H1 (cell line): ENCODE measurements at places on chromosomes 6 and 20. TPM values are rescaled to one million over a fixed set of nuclear protein-coding genes. Genes with fewer than 3 reads are reported as not detected.
A peak's percentile ranks its signal among the peaks of the same experiment; 100 is the strongest.

GRCh38 chr6:121657972-121658371 is 222.5 kb downstream of the GJA1 start:
- H3K36me3 ChIP-seq = no peaks in the 10 kb centered on the region
- peaks cover 1% of the 10 kb centered on the region for H3K27me3 ChIP-seq
- no peaks in the 10 kb centered on the region for H3K4me1 ChIP-seq
- H3K4me3 ChIP-seq = no peak overlapping the region
- no peak for DNase-seq

GRCh38 chr6:73857341-73857890 is 161.4 kb downstream of the CD109 start:
- no peaks in the 10 kb centered on the region for H3K36me3 ChIP-seq
- H3K27ac ChIP-seq = no peak overlapping the region
- no peaks in the 10 kb centered on the region for H3K27me3 ChIP-seq
- no peak overlapping the region for H3K4me3 ChIP-seq
- H3K4me1 ChIP-seq = no peaks in the 10 kb centered on the region
- DNase-seq = no peak

DNA sequence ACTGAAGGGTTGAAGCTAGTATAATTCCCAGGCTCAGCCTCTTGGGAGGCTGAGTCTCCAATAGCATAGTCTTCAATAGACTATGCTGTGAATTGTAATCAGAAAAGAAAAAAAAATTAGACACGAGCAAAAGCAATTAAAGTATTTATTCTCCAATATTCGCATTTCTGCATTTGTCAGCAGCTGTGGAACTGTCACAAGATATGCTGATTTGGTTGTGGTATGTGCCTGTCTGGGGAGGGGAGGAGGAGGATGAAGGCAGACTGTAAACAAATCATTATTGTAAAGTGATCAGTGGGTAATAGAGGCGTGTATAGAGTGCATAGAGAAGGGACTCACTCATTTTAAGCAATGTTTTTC is 10.1 kb upstream of the BICRAL start:
- H3K4me1 ChIP-seq = peaks cover 16% of the 10 kb centered on the region
- H3K36me3 ChIP-seq = no peaks in the 10 kb centered on the region
- H3K27me3 ChIP-seq = no peaks in the 10 kb centered on the region; the same call in 1 of the 2 replicates
- no peak overlapping the region for H3K27ac ChIP-seq
- no peak for DNase-seq

- DNase-seq = no peak
- peaks cover 6% of the 10 kb centered on the region for H3K4me1 ChIP-seq
- H3K27me3 ChIP-seq = no peaks in the 10 kb centered on the region
- H3K27ac ChIP-seq = no peak overlapping the region
- H3K36me3 ChIP-seq = no peaks in the 10 kb centered on the region
- H3K4me3 ChIP-seq = peak overlapping the region; percentile 63
These were observed 1.0 kb downstream of the HELZ2 start for GRCh38 chr20:63572788-63573646.

DNA sequence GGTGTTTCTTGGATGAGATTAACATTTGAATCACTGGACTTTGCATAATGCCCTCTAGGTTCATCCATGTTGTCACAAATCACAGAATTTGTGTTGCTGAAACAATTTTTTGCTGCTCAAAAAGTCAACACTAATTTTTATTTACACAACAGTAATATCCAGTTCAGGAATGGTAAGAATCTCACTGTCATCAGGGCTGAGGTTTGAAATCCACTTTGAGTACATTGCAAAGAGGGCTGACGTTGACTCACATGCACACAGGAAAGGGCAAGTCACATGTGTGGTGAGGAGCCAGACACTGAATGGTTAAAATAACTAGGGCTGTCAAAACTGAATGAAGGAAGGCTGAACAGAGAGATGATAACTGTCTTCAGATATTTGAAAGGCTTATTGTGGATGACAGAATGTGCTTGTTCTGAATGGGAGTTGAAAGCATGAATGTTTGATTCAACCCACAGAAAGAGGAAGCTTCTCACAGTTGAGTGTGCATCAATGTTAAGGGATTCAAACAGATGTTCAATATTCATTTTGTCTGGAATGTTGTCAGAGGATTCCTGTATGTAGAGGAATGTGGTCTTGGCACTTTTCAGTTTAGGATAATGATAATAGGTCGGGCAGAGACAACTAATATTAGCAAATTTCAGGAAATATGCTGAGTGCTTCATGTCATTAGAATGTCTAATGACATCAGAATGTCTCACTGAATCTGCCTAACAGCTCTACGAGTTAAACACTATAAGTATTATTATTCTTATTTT is 3.6 kb upstream of the ADGRG6 start:
- peaks cover 17% of the 10 kb centered on the region; the same call in 1 of the 2 replicates for H3K27me3 ChIP-seq
- no peaks in the 10 kb centered on the region for H3K36me3 ChIP-seq
- no peak for DNase-seq
- H3K27ac ChIP-seq = no peak overlapping the region
- peaks cover 4% of the 10 kb centered on the region for H3K4me1 ChIP-seq

DNA sequence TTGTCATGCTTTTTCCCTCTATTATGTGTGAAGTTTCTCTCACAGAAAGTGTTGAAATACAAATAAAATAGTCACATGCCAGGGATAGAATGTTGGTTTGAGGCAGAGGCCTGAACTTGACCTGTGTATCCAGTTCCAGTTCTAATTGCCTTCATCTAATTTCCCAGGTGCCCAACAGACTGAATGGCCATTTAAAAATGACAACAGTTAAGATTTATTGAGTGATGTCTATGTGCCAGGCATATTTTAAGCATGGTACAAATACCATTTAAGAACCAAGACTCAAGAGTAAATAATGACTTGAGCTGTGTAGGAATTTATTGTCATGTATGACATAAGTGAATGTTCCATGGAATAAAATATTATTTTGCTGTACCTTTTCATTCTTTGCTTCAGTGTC is 87.6 kb upstream of the EMILIN3 start:
- no peak overlapping the region for H3K27ac ChIP-seq
- no peak overlapping the region for H3K4me3 ChIP-seq
- no peaks in the 10 kb centered on the region for H3K27me3 ChIP-seq
- H3K4me1 ChIP-seq = no peaks in the 10 kb centered on the region
- DNase-seq = no peak
- peaks cover 70% of the 10 kb centered on the region for H3K36me3 ChIP-seq

GRCh38 chr20:34042262-34042661 is 48.6 kb downstream of the RALY start:
- H3K4me3 ChIP-seq = no peak overlapping the region
- no peak for DNase-seq
- no peak overlapping the region for H3K27ac ChIP-seq
- no peaks in the 10 kb centered on the region for H3K27me3 ChIP-seq
- no peaks in the 10 kb centered on the region for H3K36me3 ChIP-seq

Gene RSPH3
- total RNA-seq = 2.7 and 3.8 TPM in 2 replicates

DNA sequence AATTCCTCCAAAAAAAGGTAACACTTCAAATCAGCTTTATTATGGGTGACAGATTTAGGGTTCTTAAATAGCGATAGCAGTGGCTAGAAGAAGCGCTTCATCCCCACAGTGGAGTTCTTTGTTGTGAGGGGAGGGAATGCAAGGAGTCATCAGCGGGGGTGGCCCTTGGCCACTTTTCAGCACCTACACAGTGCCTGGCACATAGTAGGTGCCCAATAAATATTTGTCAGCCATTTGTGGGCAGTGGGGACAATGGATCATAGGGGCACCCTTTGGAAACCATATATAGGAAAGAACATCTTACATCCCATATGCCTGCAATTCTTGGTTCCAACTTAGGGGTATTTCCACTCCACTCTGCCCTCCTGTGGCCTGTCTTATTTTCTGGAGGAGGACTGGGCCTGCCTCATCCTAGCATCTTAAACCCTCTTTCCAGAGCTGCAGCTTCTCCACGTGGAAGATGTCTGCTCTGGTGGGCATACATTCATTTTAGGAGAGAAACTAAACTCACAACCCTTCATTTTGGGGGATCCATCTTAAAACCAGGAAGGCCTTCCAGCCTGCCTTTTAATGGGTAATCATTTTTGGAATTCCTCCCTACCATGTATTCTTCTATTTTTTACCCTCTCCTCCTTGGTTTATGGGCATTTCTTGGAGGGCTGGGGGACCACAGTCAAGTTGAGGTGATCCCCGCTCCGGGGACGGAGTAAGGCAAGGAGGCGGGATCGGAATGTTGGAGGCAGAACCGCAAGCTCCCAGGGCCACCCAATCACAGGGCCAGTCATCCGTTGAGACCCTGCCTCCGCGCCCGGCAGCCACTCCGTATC is 2.6 kb upstream of the GPSM3 start:
- no peaks in the 10 kb centered on the region for H3K27me3 ChIP-seq
- H3K4me3 ChIP-seq = peak overlapping the region; percentile 36; the same call in 1 of the 2 replicates
- H3K36me3 ChIP-seq = no peaks in the 10 kb centered on the region

DNA sequence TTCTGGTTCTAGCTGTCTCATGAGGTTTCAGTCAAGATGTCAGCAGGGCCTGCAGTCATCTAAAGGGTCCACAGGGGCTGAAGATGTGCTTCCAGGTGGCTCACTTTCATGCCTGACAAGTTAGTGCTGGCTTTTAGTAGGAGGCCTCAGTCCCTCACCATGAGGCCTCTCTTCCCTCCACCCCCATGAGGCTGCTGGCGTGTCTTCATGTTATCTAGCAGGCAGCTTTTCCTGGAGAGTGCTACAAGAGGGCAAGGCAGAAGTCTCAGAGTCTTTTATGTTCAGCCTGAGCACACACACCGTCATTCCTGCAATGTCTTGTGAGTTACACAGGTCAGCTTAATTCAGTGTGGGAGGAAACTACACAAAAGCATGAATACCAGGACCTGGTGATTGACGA is 769.9 kb downstream of the HDGFL1 start:
- no peak overlapping the region for H3K4me3 ChIP-seq
- no peaks in the 10 kb centered on the region for H3K4me1 ChIP-seq
- no peaks in the 10 kb centered on the region for H3K27me3 ChIP-seq
- DNase-seq = no peak
- H3K36me3 ChIP-seq = no peaks in the 10 kb centered on the region

Gene HTR1E
- not detected in 2 replicates for total RNA-seq

Gene UNC5CL
- total RNA-seq = 1.3 and 1.4 TPM in 2 replicates

DNA sequence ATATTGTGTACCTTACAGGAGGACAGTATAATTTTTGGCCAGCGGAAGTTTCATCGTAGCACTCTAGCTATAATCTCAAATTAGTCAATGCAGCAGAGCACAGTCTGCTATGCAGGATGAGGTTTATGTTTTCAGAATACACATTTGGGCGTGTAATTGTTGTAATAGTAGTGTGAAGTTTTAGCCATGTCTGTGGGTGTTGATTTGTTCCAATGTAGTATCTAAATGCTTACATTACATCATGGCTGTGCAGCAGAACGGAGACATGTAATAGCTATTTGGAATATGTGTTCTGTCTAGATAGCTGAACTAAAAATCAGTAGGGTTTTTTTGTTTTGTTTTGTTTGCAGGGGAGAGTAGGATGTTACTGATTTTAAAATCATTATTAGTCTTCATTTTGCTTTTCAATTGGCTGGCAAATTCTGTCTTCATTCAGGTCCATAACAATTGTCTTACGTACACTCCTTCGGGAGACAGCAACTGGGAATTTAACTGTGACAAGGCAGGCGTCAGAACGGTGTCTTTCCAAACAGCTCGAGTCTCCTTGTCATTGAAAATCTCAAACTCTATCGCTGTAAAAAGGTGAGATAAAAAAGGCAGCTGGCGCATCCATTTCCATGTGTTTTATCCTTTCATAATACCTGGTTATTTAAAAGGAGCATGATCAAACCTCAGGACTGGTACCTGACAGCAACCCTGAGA is 65.1 kb upstream of the CDH4 start:
- H3K27ac ChIP-seq = no peak overlapping the region
- no peak for DNase-seq
- H3K4me3 ChIP-seq = no peak overlapping the region
- no peaks in the 10 kb centered on the region for H3K27me3 ChIP-seq
- H3K4me1 ChIP-seq = no peaks in the 10 kb centered on the region

Gene SALL4
- total RNA-seq = 231 and 235 TPM in 2 replicates

DNA sequence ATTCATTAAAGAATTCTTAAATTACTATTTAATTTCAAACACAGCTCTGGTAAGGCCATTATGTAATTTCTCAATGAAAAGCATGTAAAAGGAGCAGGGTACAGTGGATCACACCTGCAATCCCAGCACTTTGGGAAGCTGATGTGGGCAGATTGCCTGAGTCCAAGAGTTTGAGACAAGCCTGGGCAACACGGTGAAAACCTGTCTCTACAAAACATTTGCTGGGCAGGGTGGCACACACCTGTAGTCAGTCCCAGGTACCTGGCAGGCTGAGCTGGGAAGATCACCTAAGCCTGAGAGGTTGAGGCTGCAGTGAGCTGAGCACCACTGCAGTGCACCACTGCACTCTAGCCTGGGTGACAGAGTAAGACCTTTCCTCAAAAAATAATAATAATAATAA is 37.4 kb downstream of the MDN1 start:
- DNase-seq = no peak
- H3K4me3 ChIP-seq = no peak overlapping the region
- peaks cover 26% of the 10 kb centered on the region for H3K36me3 ChIP-seq

Gene LY6G6C
- 0.33 TPM in 1 of 2 replicates, not detected in the other for total RNA-seq

Gene IL17A
- total RNA-seq = not detected in 2 replicates

Gene ATP6V1G2
- 2.9 and 3.0 TPM in 2 replicates for total RNA-seq

Gene TAB2
- 57.4 and 63.0 TPM in 2 replicates for total RNA-seq

DNA sequence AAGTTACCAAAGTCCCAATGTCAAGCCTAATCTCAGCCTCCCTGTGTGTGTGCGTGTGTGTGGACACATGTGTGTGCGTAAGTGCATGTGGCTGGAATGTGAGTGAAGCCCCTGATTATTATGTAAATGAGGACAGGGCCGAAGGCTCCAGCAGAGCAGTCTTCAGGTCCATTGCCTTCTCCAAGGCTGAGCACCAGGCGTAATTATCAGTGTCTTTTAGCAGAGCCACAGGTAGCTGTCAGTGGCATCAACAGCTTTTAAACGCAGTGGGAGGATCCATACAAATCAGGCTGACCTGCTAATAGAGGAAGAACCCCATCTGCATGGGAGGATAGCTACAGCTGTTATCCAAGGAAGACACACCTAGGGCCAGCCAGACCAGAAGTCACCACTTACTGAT is 324.3 kb upstream of the MOCS1 start:
- H3K4me3 ChIP-seq = no peak overlapping the region
- DNase-seq = no peak

Gene TCF21
- total RNA-seq = 0.09 TPM in 1 of 2 replicates, not detected in the other

- no peaks in the 10 kb centered on the region for H3K36me3 ChIP-seq
- no peak for DNase-seq
- H3K27me3 ChIP-seq = no peaks in the 10 kb centered on the region
- no peaks in the 10 kb centered on the region for H3K4me1 ChIP-seq
These were observed 121.4 kb upstream of the MAFB start for GRCh38 chr20:40810332-40811000.

Gene NKAPL
- not detected in 2 replicates for total RNA-seq

GRCh38 chr6:93317592-93317991 is 101.8 kb downstream of the EPHA7 start:
- no peak for DNase-seq
- H3K36me3 ChIP-seq = no peaks in the 10 kb centered on the region
- H3K27ac ChIP-seq = no peak overlapping the region

DNA sequence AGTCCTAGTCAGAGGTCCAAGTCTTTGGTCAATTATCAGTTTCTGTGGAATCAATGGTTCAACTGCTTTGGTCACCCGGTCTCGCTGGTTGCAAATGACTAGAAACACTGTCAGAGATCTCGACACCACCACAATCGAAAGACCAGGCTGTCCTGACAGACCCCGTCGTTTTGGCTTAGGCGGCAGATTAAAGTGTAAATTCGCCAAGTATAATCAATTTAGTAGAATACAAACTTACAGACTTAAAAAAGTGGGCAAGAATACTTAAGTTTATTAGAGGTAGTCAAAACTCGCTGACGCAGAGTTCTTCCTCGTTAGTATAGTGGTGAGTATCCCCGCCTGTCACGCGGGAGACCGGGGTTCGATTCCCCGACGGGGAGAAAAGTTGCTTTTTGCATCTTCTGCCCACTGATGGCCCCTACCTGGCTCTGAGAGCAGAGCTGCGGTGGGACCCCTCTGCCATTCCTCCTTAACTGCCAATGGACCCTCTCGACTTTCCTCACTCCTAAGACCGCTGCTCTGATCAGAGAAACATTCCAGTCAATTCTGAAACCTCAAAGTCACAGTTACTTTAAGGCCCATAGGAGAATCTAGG is 30.6 kb upstream of the ZNF184 start:
- no peaks in the 10 kb centered on the region for H3K36me3 ChIP-seq
- no peaks in the 10 kb centered on the region; the same call in 1 of the 2 replicates for H3K4me1 ChIP-seq
- peak; percentile 96 for DNase-seq
